Endodermal cell (in vitro differentiated cells): ENCODE measurements at places on chromosomes 3 and 15. TPM values are rescaled to one million over a fixed set of nuclear protein-coding genes. Genes with fewer than 3 reads are reported as not detected.
A peak's percentile ranks its signal among the peaks of the same experiment; 100 is the strongest.

- DNase-seq = no peak
These were observed 301.2 kb downstream of the MECOM start for GRCh38 chr3:169362301-169362700.

DNA sequence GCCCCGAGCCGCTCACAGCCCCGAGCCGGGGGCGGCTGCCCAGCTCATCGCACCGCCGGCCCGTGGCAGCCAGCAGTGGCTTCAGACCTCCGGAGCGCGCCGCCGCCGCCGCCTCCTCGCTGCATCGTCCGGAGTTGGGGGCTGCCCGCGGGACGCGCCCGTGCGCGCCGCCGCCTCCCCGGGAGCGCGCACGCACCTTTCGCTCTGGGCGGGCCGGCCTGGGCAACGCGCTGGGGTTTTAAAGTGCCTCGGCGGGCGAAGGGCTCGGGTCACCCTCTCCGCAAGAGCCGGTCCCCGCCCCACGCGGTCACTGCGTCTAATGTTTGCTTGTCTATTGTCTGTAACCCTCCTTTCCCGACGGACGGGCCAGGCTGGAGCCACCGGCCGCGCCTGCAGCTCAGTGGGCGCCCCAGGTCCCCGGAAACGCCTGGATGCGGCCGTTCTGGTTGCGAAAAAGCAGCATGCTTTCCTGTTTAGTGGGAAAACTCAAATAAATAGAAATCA is at the start of gene RYK:
TSS of gene RYK (minus strand) at position 143 of the 504 bp plus-strand sequence. CDS start 205 bp downstream, outside the sequence.
- peak; percentile 94 for DNase-seq

- DNase-seq = peak; percentile 30
These were observed 3.9 kb downstream of the C3orf22 start for GRCh38 chr3:126554560-126555525.

DNA sequence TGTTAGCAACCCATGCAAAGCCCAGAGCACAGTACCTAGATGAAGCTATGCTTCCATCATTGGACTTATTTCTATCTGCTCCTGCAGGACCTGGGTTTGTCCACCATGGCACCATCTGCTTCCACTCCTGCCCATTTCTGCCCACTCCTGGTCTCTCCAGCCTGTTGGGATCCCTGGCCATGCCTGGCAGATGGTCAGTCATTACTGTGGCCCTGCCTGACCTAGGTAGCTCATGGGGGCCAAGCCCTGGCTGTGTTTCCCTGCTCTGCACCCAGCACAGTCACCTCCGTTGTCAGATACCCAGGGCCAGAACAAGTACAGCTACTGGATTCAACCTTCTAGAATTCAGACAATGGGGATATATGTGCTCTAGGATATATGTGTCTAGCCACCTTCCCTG is 185.8 kb upstream of the TLE3 start:
- no peak for DNase-seq

GRCh38 chr3:184485906-184486305 is 75.7 kb upstream of the EPHB3 start:
- DNase-seq = no peak

DNA sequence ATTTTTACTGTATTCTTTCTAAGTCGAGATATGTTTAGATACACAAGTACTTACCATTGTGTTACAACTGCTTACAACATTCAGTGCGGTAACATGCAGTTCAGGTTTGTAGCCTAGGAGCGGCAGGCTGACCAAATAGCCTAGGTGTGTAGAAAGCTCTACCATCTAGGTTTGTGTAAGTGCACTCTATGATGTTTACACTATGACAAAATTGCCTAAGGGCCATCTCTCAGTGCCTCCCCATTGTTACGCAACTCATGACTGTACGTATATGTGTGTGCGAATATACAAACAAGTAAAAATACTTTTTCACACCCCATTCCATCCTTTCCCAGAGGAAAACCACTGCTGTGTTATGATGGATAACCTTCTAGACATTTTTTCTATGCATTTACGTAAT is 44.3 kb downstream of the PXYLP1 start:
- no peak for DNase-seq

DNA sequence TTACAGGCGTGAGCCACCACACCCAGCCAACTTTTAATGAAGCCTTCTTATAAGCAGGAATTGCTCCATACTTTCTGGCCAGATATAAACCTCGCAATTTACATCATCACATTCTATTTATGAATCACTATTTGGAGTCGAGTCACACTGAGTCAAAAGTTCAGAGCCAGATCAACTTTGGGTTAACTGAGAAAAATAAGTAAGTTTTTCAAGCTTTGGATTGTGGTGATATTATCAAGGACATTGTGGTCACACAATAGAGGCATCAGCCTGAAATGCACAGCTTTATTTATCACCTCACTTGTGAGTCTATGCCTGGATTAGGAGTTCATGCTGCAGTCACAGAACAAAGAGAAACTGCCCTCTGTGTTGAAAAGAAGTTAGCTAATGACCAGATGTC is 1163.5 kb downstream of the ROBO1 start:
- DNase-seq = no peak

DNA sequence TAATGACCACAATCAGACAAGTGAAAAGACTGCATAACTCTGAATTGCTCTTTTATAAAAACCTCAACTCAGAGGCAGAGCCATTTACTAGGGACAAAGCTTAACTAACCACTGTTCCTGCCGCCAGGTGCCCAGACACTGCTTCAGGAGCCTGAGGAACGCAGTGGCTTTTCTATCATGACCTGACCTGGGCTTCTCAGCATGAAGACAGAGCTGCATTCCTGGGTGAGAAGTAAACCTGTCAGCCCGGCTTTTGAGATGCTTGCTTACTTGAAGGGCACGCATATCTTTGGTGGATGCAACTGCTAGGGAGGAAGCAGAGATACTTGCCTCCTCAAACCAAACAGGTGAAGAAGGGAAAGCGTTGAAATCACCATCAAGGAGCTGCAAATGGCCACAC is 7.9 kb downstream of the LRRC31 start:
- peak; percentile 82 for DNase-seq

GRCh38 chr15:61830536-61831330 is 229.5 kb downstream of the VPS13C start:
- DNase-seq = no peak

DNA sequence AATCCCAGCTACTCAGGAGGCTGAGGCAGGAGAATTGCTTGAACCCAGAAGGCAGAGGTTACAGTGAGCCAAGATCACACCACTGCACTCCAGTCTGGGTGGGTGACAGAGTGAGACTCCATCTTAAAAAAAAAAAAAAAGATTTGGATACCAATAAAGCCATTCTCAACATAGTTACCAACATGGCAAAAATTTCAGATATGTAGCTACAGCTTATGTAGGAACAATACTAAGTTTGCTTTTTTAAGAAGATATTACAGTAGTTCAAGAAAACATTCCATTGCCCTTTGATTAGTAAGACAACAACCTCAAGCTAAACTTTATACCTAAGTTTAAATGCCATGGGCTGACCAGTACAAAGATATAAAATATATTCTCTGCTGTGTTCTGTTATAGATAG is 34.4 kb downstream of the ZNF106 start:
- no peak for DNase-seq

GRCh38 chr15:98548139-98548971 is 100.0 kb upstream of the IGF1R start:
- DNase-seq = peak; percentile 89

The CLRN1 gene
- total RNA-seq = not detected in 2 replicates

The KBTBD8 gene
- total RNA-seq = 2.0 to 4.7 TPM (median 3.5 TPM) in 3 replicates

The SLC15A2 gene
- 2.1 to 3.1 TPM (median 2.9 TPM) in 3 replicates for total RNA-seq

The PLSCR2 gene
- total RNA-seq = 2.7 and 3.0 TPM in 2 replicates

The GRM2 gene
- 3.9 to 10.8 TPM (median 4.1 TPM) in 3 replicates for total RNA-seq

The PLOD2 gene
- 35.8 and 37.9 TPM in 2 replicates for total RNA-seq

The ADAMTS7 gene
- 42.5 to 71.0 TPM (median 67.1 TPM) in 3 replicates for total RNA-seq

The PLSCR5 gene
- total RNA-seq = not detected in 3 replicates

The SV2B gene
- total RNA-seq = 2.0 to 7.9 TPM (median 6.5 TPM) in 3 replicates

The MYO5C gene
- 18.2 to 24.6 TPM (median 19.1 TPM) in 3 replicates for total RNA-seq

The OR5K2 gene
- not detected in 3 replicates for total RNA-seq
